ENCODE measurements at places on chromosomes 1 and 21.
A peak's percentile ranks its signal among the peaks of the same experiment; 100 is the strongest.

- no peak for DNase-seq
Observed at GRCh38 chr1:31208361-31208945, 31.2 kb downstream of the NKAIN1 start.

- no peak for DNase-seq
Observed at GRCh38 chr21:15449556-15449955, 280.2 kb upstream of the USP25 start.

- peak; percentile 81 for DNase-seq
Observed at GRCh38 chr1:23613191-23614031, 54.1 kb upstream of the ID3 start.

GRCh38 chr1:226420328-226420727 is 12.4 kb upstream of the PARP1 start:
- no peak for DNase-seq

DNA sequence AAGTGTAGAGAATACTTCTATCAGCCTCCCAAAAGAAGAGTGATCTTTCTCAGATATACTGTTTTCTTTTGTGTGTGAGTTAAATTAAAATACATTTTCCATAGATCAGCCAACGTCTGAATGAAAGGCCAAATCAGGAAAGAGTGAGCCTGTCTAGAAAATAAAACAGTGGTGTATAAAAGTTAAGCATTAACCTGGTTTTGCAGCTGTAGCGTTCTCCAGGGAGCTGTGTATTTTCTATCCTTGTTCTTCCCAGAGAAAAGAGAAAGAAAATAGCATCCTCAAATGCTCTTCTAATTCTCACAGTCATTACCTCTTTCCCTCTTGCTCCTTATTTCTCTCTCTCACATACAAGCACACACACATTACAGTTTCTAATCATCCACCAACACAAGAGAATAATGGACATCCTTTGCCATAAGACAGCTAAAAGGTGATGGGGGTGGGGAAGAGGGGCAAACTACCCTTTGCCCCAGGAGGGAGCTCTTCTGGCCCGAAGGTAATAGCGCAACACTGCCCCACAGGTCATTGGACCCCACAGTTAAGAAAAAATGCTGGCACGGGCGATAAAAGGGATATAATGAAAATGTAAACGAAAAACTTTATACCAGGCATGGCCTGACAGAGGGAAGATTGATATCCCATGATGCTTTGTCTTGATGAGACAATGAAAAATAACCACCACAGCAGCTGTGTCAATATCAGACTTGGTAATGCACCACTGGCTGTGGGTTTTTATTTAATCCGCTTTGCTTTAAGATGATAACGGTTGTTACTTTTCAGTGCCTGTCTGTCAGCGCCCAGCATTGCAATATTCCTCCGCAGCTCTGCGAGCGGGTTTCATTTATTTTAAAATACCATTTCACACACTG is 150.3 kb downstream of the NUF2 start:
- DNase-seq: no peak

DNA sequence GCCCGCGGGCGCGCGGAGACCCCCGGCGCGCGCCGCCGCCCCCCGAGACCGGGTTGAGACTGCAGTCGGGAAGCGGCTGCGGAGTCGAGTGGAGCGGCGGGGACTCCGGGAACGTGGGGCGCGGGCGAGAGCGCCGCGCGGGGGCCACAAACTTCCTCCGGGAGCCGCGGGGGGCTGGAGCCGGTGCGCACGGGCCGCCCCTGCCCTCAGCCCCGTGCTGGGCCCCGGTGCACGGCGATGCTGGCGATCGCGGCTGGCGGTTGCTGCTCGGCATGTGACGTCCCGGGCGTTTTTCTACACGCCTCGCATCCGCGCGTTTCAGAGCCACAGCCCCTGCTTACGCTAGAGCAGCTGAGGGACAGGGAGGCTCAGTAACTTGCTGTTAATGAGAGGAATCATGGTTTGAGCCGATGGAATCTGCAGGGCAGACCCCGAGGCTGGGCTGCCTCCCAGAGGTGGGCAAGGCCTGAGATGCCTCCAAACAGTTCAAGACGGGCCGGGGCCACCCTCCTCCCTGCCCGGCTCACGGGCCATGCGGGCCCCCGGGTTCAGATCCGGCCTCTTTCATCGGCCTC is 520 bp downstream of the TMEM201 start:
- peak; percentile 67 for DNase-seq

- no peak for DNase-seq
Observed at GRCh38 chr1:15027515-15027986, 126.0 kb upstream of the TMEM51 start.

DNA sequence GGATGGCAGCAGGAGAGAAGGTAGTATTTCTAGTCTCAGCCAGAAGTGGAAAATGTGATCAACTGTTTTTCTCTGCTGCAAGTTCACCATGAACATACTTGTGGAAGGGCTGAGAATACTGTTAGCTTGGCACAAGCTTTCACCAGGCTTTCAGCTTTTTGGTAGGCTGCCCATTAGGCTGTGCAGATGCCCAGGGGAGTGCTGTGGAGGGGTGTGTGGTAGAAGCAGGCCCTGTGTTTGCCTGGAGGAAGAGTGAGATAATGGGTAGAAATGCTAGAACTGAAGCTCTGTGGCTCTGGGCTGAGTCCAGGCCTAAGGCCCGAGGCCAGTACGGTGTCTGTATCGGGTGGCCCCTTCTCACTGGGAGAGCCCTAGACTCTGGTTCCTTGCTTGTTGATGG is 9.8 kb downstream of the DNAJC6 start:
- DNase-seq: no peak

- no peak for DNase-seq
Observed at GRCh38 chr1:98256700-98257099, 335.9 kb upstream of the DPYD start.

- DNase-seq: no peak
Observed at GRCh38 chr1:90558126-90558525, 159.0 kb downstream of the BARHL2 start.

GRCh38 chr21:42521384-42521783 is 7.7 kb downstream of the SLC37A1 start:
- no peak for DNase-seq
